Sigmoid colon (tissue), 7 donors: ENCODE measurements at places on chromosomes 13 and 19. TPM values are rescaled to one million over a fixed set of nuclear protein-coding genes. Genes with fewer than 3 reads are reported as not detected.

Gene PTGER1
- 0.54 TPM for total RNA-seq

DNA sequence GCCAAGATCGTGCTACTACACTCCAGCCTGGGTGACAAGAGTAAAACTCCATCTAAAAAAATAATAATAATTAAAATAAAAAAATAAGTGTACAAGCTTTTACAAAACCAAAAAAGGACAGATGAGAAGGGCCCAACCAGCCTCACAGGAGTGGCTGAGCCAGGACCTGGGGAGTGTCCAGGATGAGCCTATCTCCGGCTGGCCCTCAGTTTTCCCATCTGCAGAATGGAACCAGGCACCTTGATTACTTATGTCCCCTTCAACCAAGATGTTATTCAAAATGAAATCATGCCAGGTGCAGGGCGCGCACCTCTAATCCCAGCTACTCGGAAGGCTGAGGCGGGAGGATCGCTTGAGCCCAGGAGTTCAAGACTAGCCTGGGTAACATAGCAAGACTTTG, 9.5 kb upstream of the IFI30 start:
- no peak for DNase-seq
- no peak overlapping the region for H3K27ac ChIP-seq
- H3K4me3 ChIP-seq, result no peak overlapping the region
- no peaks in the 10 kb centered on the region for H3K4me1 ChIP-seq

Gene MARK4
- total RNA-seq, result 39.9 TPM

DNA sequence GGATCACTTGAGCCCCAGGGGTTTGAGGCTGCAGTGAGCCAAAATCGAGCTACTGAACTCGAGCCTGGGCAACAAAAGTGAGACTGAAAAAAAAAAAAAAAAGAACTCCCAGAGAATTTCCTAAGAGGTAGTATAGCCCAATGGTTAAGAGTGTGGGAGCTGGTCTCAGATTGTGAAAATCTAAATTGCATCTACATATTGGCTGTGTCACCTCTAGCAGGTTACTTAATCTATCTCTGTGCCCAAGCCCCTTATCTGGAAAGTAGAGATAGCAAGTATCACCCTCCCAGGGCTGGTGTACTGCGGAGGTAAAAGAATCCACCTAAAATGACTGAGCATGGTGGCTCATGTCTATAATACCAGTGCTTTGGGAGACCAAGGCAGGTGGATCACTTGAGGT, 3.7 kb upstream of the PLAUR start:
- H3K27ac ChIP-seq, result no peak overlapping the region
- no peaks in the 10 kb centered on the region for H3K36me3 ChIP-seq
- H3K27me3 ChIP-seq, result no peaks in the 10 kb centered on the region
- H3K4me3 ChIP-seq, result no peak overlapping the region
- peaks cover 8% of the 10 kb centered on the region for H3K4me1 ChIP-seq

- no peaks in the 10 kb centered on the region for H3K4me1 ChIP-seq
- H3K36me3 ChIP-seq, result no peaks in the 10 kb centered on the region
These were observed 12.6 kb upstream of the ERICH6B start for GRCh38 chr13:45628094-45628493.

DNA sequence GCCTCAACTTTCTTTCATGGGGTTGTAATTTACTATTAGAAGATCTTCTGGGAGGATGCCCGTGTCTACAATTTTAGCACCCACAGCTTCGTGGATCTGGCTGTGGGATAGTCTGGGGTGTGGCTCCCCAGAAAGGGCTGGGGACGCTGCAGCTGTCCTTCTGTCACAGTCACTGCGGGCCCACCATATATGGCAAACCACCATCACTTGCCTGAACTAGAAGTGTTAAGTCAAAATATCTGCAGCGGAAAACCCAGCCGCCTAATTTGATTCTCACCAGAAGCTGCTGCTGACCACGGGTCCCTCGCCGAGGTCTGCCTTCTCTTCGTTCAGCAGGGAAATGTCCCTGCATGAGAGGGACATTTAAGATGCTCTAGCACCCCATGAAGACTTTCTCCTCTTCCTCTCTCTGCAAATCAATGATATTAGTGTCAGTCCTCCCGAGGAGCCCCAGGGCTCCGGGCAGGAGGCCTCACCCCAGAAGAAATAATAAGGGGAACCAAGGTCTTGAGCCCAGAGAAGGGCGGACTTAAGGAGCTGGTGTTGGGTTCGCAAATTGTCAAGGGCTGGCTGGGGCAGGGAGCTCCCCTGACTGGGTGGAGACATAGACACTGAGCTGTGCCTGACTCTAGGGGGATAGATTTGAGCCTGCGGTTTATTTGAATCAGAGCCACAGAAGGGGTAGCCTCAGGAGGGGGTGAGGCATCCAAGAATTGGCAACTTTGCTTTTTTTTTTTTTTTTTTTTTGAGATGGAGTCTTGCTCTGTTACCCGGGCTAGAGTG, 3.0 kb upstream of the MATK start:
- H3K4me3 ChIP-seq, result no peak overlapping the region
- H3K27me3 ChIP-seq, result no peaks in the 10 kb centered on the region
- H3K36me3 ChIP-seq, result no peaks in the 10 kb centered on the region
- DNase-seq, result no peak
- peaks cover 13% of the 10 kb centered on the region for H3K4me1 ChIP-seq

Gene ZNF345
- 6.4 TPM for total RNA-seq
